ENCODE measurements at places on chromosomes 1 and 21.

GRCh38 chr1:37865348-37866120 is 6.1 kb upstream of the MTF1 start:
- DNase-seq: no peak

DNA sequence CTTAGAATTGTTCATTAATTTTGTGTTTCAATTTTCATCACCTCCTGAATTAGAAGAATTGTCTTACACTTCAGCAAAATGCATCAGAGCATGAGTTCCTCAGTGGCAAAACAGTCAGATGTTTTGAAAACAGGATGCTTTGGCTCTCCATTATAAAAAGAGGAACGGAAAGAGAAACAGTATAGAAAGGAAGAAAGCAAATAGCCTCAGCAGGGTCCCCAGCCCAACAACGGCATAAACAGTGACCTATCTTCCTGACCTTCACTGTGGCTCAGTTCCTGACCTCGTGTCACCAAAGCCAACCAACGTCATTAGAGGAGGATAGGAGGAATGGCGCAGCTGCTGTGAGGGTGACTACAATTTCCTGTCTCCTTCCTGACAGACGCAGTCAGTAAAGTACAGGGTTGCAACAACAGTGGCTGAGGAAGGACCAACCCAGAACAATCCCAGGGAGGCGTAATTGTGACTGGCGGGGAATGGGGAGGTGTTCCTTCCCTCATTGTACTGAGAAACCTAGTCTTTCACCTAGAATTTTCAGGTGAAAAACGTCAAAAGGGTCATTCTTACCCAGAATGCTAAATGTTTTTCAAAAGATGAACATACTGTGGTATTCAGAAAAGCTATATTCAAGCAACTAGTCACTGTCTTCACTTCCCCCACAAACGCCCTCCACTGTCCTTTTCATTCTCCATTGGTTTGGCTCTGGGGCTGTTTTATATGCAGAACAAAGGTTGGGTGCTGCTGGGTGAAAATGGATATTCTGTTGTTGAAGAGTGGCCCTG is 197.9 kb upstream of the SGIP1 start:
- DNase-seq: no peak

DNA sequence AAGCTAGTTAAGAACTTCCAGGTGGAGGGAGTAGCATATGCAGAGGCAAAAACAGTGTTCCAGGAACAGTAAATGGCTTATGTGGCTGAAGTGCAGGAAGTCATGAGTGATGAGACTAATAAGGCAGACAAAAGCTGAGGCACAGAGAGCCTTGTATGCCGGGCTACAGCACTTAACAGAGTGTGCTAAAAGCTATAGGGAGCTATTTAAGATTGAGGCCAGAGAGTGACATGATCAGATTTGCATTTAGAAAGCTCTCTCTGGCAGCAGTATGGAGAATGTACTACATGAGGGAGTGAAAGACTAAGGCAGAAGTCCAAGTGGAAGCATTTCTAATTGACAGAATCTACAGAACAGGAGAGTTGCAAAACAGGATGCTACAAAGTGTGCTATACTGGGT is 38.6 kb downstream of the WASF2 start:
- DNase-seq: no peak

GRCh38 chr1:214862421-214862820 is 220.1 kb upstream of the KCNK2 start:
- DNase-seq: no peak

DNA sequence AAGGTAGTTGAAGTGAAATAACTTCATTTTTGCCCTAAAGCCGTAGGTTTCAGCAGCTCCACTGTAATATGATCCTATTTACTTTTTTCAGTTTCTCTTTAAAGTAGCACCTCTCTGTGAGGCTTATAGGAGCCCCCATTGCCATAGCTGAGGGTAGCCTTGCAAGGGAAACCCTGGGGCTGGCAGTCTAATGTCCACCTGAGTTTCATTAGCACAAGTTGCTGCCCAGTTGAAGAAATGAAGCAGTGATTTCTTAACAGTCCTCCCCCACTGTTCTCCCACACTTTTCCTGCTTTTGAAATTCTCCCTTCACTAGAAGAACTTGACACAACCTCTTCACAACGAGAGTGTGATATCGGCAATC is 1.5 kb downstream of the HMCN1 start:
- DNase-seq: no peak

DNA sequence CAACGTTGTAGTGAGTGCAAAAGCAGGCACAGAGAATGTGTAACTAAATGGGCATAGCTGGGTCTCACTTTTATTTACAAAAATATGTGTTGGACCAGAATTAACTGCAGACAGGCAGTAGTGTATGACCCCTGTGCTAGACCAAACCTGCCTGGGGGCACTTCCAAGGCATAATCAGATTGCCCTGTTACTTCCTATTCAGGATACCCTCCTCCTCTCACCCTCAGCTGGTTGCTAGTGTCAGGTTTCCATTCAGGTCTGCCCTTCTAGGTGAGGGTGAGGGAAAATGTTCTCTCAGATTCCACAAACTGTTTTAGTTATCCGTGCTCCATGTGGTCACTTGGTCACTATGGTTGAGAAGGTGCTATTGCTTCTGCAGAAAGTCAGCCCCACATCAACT is 387.3 kb downstream of the LMX1A start:
- no peak for DNase-seq

- DNase-seq: no peak
Observed at GRCh38 chr1:3939242-3940080, 39.4 kb upstream of the C1orf174 start.

DNA sequence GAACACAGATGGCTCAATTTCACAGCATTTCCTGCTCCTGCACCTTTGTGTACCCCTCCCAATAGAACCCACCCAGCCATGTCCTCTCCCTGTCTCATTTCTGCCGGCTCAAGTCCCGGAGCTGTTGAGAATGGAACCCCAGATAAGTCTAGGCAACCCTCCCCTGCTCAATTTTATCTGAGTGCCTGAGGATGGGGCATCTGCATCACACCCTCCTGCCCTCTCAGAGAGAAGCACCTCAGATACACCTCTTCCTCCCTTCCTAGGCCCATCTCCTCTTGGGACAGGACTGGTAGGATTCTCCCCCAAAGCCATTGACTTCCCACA is 1.1 kb downstream of the KIF21B start:
- DNase-seq: no peak

DNA sequence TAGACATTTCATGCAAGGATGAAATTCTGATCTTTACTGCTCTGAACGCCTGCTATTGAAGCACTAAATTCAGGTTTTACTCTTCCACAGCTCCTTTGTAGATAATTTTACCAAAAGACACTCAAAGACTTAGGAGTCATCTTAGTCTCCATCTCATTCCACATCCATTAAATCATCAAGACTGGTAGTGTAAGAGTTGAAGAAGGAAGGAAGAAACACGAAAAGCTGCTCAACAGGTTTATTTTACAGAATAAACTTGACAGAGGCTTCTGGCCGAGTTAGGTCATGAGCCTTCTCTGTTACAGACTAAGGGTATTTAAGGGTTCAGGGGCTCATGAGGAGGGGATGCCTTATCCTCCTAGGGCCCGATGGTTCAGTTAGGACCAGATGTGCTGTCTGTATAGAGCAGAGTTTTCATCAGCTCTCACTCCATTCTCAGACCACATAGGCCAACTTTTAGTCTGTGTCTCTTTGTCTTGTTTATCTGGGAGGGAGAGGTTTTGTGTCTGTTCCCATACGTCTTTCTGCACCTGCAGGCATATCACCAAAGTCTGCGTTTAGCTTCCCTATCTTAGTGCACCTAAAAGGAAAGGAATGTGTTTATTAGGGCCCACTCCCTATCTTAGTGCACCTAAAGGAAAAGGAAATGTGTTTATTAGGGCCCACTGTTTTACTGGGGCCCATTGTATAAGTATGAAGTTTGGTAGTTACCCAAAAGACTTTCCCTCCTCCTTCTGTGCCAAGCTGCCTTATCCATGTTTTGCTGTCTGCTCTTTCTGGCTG is 57.4 kb upstream of the RGS18 start:
- no peak for DNase-seq

GRCh38 chr21:44065428-44065827 is 41.8 kb upstream of the PWP2 start:
- DNase-seq: no peak

- no peak for DNase-seq
Observed at GRCh38 chr21:20266441-20266710, 731.8 kb upstream of the NCAM2 start.

- DNase-seq: no peak
Observed at GRCh38 chr1:178263341-178263740, 169.4 kb downstream of the RASAL2 start.

- DNase-seq: no peak
Observed at GRCh38 chr1:119964673-119965363, 68.5 kb upstream of the ADAM30 start.

All from HAP-1 (cell line).